ENCODE measurements at places on chromosomes 16 and 17.

DNA sequence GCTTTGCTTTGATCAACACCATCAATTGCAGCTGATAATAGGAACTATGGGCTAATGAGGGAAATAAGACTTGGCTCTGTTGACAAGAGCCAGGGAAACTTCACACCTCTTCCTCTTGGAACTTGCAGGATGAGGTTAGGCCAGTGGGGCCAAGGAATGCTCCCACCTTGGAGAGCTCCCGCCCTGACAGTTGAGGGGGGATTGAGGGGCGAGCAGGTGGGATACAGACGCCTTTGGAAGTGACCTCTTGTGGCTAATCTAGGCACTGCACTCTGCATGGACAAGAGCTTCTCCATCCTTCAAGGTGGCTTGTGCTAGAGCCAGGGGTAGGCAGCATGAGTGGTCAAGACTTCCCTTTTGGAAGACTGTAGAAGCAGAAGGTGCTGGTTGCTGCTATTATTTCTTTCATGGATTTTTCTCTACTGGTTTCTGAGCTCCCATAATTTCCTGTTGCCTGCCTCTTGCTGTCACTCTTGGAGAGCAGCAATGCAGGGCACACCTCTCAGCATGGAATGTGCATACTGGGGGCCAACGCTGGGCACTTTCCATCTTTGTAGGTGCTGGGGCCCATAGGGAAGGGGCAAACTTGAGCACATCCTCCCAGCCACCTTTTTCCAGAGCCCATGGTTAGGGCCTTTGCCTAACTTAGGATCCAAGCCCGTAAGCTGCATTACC lies 2.3 kb upstream of the PHF12 start:
- DNase-seq = peak; percentile 30

DNA sequence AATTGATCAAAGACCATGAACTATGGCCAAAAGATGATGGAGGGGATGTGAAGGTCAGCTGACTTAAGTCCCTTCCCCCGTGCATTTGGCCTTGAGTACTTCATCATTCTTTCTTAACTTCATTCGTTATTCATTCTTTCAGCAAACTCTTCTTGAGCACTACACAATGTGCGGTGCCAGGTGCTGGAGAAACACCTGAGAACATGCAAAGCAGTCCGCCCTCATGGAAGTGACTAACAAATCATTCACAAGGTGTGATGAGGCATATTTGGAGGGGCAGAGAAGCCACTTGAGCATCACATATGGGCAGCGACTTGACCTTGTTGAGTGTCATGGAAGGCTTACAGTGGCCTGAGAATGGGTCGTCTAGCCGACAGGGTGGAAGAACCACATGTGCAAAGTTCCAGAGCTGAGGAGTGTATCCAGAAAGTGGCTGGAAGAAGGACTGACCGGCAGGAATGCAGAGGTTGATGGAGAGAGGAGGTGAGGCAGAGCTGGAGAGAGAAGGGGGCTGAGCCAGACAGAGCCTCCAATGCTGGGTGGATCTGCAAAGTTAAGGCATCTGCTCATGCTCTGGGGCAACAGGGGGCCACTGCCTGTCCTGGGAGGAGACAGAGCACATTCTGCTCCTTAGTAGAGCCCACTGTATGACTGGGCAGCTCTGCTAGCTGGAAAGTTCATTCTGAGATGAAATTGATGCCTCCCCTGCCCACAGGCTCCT lies 25.1 kb upstream of the EIF1 start:
- no peak for DNase-seq

DNA sequence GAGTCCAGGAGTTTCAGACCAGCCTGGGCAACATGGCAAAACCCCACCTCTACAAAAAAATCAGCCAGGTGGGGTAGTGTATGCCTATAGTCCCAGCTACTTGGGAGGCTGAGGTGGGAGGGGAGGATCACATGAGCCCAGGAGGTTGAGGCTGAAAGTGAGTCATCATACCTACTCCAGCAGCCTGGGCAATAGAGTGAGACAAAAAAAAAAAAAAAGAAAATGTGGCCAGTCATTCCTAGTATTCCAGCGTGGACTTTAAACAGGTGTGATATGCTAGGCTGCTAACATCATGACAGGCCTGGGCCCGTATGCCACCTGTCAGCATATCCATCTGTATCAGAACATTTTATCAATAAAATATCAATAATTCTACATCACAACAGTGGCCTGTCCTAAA lies 143.3 kb downstream of the AATF start:
- no peak for DNase-seq

DNA sequence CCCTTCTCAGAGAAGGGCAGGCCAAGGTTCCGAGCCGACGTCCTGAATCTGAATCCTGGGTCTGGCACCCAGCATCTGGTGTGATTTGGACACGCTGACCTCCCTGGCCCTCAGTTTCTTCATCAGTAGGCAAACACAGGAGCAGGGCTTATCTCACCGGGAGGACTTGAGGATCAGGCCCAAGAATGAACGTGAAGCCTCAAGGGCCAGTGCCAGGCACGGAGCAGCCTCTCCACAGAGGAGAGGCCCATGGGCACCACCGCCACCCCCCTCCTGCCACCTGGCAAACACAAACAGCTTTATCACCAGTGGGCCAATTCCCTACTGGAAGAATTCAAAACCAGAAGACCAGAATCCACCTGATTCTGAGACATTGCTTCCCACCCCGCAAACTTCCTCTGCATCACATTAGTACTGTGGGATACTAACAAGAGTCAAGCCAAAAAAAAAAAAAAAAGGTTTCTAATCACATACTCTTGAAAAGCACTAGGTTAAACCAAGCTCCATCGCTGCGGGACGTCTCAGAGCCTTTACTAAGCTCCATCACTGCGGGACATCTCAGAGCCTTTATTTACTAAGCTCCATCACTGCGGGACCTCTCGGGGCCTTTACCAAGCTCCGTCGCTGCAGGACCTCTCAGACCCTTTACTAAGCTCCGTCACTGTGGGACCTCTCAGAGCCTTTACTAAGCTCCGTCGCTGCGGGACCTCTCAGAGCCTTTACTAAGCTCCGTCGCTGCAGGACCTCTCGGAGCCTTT lies 68.0 kb upstream of the DOC2B start:
- no peak for DNase-seq

DNA sequence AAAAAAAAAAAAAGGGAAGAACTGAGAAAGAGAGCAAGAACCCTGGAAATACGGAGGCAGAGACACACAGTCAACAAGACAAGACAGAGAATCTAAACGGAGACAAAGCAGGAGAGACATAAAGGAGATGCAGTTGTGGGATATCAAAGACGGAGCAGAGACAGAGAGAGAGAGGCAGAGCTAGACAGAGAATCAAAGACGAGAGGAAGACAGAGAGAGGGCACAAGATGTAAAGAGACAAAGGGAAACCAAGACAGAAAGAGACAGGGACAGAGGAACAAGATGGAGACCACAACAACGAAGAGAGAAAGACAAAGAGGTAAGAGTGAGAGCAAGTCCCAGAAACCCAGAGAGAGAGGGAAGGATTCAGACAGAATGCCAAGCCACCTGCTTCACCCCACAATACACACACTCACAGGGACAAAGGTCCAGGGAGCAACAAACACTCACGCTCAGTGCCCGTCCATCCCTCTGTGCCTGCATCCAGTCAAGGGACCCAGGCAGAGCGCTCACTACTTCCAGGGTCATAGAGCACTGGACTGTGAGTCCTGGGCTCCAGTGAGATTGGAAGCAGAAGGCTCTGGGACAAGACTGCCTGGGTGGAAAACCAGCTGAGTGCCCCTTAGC lies 88.9 kb downstream of the C16orf78 start:
- DNase-seq = no peak

DNA sequence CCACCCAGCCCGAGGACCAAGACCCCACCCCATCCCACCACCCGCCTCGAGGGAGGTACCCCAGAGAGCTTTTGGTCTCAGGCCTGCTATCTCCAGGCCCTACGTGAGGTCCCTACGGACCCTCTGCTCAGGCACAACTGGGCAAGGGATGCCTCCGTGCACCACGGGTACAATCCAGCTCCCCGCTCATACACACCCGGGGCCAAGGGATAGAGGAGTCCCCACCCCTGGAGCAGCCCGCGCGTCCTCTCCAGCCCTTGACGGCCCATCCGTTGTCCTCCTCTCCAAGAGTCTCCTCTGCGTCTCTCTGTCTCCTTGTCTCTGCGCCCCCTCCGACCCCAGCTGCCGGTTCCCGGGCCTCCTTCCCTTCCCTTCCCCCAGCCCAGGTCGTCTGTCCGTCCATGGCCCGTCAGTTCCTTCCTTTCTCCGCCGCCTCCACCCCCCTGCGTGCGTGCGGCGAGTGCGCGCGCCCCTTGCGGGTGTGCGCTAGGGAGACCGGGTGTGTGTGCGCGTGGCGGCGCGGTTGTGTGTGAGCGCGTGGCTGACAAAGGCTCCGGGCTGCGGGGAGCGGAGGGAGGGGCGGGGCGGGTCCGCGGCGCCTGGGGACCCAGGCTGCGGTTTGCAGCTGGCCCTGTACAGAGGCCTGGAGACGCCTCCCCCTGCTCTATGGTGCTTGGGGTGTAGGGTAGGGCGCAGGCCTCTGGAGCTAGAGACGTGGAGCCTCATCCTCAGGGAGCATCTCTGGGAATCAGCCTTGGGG lies 930 bp downstream of the SPNS2 start:
- no peak for DNase-seq

DNA sequence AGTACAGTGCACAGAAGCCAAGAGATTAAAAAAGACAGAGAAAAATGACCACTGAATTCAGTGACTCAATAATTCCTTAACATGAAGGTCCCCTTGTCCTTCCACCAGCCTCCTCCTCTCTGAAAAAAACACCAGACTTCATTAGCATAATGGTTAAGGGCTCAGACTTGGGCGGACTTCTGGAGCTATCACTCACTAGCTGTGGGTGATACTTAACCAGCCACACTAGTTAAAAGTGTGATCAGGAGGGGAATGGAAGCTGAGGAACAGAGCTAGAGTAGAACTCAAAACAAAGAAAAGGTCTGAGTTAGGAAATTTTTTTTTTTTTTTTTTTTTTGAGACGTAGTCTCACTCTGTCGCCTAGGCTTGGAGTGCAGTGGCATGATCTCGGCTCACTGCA lies 23.2 kb downstream of the ZNF652 start:
- no peak for DNase-seq

GRCh38 chr16:87860553-87861299 lies 8.6 kb downstream of the SLC7A5 start:
- DNase-seq = no peak

DNA sequence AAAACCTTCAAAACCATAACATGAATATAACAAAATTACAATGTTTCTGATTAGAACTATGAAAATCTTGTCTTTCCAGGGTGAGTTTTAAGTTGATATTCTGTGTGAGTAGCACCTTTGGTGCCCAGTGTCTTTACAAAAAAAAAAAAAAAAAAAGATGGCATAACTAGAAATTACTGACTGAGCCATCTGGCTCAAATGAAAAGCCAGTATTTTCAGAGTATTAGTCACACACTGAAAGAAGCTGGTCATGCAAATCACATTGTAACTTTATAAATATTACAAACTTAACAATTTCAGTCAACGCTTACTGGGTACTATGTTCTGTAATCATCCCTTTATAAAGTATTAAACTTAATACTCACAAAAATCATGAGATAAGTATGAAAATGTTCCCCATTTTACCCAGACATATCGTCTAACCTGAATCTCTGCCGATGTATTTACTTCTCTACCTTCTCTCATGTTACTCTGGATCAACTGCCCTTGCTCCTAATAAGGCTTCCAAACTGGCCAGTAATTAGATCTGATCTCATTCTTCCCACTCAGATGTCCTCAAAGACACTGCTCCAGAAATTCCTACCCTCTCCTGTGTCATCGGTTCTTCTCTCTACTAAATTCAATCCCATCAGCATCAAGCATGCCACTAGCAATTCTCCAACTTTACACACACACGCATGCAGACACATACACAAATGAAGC lies 25.4 kb downstream of the UBE2G1 start:
- DNase-seq = no peak

- no peak for DNase-seq
Measured at GRCh38 chr16:47877166-47877565, 278.6 kb downstream of the ABCC12 start.

DNA sequence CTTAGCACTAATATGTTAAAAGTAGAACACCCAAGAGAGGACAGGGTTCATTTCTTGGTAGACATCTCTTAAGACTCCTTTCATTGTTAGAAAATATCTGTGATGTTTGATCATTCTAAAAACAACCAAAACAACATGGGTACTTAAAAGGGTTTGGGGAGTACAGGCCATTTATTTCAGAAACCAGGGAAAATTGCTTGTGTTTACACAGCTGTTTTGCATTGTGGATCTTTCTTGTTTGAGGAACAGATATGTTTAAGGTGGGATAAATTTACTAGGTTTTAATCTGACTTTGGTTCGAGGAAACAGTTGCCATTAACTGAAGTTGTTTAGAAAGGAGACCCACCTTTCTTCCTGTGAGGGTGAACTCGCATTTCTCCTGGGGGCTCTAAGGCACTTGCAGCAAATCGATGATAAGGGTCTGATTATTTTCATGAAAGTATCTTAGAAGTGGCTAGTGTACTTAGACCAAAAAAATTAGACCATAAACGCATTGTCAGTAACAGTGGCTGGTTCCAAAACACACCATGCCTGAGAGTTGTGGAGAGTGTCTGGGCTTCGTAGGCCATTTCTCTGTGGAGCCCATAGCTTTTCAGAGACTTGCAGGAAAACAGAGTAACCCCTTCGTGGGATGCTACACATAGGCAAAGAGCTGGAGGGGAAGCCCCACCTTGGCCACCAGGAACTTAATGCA lies 17.6 kb downstream of the CLUAP1 start:
- DNase-seq = no peak

DNA sequence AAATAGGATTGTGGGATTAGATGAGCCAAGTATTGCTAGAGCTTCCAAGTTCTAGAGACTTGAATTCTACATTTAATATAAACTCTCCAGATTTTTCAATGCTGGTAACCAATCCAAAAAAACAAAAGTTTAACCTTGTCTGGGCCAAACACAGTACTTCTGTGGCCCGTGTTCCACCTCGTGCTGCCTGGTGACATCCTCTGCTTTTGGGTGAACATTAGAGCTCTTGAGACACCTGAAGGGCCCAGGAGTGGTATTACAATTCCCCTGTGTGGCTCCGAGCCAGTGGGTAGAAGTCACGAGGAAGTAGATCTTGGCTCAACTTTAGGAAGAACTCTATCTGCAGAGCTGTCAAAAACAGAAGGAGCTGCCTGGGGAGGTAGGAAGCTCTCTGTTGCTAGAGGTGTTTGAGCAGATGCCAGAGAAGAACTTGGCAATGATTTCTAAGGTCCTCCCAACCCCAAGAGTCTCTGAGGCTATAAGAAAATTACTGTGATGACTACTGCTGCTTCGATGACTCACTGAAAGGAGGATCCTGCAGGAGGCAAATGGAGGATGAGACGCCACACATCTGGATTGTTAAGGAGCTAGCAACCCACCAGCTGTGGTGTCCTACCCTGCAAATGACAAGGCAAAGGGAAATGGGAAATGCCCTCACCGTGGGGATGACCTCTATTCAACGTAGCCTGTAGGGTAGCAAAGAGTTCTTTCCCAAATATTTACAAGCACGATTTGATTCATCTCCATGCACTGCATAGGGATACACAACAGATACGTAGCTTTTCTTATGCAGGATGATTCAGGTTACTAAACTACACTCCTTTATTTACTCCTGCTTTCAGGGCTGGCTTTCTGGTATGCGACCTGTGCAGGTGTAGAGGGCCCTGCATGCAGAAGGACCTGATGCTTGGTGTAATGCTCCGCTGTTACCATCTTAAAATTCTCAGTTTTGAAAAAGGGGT lies 45.8 kb upstream of the GAS7 start:
- DNase-seq = no peak

GRCh38 chr17:60766778-60767190 lies 89.1 kb downstream of the BCAS3 start:
- no peak for DNase-seq

GRCh38 chr17:37389160-37389559 lies 13.4 kb downstream of the C17orf78 start:
- DNase-seq = no peak

GRCh38 chr17:20096430-20096829 lies 87.3 kb downstream of the SPECC1 start:
- DNase-seq = no peak

All from activated T-cell treated with anti-CD3 and anti-CD28 coated beads for 1 hour (primary cell).